ENCODE measurements at places on chromosomes 1 and 21.

DNA sequence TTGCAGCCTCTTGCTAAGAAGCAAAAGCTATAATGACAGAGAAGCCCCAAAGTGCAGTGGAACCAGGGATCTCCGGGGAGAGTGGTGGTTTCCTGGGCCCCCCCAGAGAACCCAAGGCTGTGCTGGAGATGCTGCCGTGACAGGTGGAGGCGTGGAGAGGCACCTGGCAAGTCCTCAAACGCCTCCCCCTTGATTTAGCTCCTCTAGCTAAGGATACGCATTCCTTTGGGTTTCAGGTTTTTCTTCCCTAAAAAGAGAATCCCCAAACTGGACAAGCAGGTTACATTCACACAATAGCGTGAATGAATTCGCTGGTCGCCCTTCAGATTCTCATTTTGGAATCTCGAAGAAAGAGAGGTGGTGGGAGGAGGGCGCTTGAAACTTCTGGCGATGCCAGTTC lies 853 bp upstream of the ATP1A1 start:
- no peak for DNase-seq

GRCh38 chr21:35929901-35930300 lies 130.4 kb downstream of the SETD4 start:
- DNase-seq = no peak

DNA sequence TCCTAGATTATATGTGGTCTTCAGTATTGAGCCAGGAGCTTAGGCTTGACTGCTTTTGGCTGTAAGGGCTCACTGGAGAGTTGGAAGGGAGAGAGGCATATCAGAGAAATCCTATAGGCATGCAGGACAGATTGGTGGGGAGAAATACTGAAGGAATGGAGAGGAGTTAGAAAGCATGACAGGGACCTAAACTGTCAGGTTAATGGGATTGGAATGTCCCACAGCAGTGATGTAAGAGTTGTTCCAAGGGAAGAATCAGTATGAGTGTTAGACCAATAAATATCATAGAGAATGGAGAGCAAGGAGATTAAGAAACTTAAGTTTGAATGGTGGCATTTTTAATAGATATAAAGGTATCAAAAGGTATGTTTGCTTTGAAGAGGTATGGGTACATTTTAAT lies 39.7 kb downstream of the SLC35A3 start:
- no peak for DNase-seq

DNA sequence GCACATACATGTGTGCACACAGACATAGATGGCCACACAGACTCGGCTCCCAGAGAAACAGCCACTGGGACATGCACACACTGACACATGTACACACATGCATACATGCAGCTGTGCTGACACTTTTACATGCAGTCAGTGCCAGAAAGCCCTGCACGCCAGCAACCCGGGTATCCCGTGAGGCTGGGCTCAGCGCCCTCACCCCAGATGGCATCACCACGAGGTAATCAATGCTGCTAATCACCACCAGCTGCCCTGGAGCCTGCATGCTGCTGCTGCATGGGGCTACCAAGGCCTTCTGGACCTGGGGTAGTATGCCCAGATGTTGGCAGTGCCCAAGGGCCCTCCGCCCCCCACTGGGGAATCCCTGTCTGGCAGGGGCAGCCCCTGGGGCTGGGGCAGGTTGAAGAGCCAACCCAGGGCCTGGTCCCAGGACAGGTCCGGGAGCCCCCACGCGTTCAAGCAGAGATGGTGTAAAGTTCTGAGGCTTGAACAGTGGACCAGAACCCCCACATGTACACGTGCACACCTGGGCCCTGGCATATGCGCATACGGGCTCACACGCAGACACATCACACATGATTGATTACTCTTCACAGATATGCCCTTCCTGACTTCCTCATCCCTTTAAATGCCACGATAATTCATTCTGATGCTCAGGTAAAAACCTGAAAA lies 2.7 kb upstream of the COL16A1 start:
- no peak for DNase-seq

GRCh38 chr1:13730751-13731482 lies 30.9 kb downstream of the PRDM2 start:
- no peak for DNase-seq

DNA sequence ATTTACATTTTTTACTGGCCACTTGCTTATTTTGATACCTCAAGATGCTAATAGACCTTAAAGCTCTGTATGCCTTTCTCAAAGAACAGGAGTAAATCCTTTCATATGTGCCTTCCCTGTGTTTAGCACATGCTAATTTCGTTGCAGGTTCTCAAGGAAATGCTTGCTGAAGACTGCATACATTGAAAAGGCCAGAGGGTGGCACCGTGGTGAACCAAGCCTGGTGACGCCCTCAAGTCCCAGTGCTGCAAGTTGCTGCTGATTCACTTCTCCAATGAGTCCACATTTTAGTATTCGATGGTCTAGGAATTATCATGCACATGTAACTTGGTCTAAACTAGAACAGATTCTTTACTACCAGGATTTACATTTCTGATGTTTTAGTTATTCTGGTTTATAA lies 94.1 kb downstream of the CLDN17 start:
- DNase-seq = peak; percentile 1

DNA sequence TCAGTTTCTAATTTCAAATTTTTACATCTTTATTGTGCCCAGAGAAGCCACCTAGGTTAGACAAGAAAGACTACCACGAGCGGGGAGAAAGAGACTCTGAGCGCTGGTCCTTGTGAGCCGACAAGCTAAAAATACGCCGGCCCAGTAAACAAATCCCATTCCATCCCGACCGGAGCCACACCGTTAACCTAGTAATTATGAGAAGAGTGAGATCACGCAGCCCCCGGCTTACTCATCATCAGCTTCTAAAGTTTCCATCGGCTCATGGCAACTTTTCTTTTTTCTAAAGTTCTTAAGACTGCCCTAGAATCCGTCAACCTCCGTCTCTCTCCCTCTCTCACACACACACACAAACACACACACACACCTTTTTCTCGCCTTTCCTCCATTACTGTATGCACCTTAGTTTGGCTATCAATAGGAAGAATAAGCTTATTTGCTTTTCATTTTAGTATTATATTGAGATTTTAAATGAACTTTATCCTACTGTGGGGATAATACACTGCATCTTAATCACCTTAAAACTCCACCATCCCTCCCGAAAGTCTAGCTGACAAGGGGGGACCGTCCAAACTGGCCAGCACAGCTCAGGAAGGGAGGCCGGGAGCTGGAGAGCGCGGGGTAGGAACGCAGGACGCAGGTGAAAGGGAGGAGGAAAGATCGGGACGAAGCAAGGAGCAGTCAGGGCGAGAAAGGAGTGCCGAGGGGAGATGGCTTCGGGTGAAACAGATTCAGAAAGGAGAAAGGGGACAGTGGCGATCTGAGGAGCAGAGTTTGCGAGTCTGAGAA lies 728 bp downstream of the OTUD7B start:
- peak; percentile 75 for DNase-seq

DNA sequence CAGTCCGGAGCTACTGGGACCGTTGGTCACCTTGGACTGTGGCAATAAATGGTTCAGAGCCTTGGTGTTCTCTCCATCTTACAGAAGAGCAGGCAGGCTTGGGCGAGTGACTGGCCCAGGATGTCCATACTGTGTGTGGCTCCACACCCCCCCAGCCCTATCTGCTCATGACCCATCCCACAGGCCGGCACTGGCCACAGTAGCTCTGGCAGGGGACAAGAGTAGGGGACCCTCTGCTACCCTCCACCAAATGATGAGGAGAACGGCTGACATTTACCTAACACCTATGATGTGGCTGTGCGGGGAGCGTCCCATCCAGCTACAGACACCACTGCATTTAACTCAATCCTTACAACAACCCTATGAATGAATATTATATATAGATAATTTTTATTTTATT lies 13.3 kb downstream of the LDLRAD2 start:
- DNase-seq = no peak

Measured in fibroblast of the aortic adventitia (primary cell).